ENCODE measurements at places on chromosomes 7 and 10.

DNA sequence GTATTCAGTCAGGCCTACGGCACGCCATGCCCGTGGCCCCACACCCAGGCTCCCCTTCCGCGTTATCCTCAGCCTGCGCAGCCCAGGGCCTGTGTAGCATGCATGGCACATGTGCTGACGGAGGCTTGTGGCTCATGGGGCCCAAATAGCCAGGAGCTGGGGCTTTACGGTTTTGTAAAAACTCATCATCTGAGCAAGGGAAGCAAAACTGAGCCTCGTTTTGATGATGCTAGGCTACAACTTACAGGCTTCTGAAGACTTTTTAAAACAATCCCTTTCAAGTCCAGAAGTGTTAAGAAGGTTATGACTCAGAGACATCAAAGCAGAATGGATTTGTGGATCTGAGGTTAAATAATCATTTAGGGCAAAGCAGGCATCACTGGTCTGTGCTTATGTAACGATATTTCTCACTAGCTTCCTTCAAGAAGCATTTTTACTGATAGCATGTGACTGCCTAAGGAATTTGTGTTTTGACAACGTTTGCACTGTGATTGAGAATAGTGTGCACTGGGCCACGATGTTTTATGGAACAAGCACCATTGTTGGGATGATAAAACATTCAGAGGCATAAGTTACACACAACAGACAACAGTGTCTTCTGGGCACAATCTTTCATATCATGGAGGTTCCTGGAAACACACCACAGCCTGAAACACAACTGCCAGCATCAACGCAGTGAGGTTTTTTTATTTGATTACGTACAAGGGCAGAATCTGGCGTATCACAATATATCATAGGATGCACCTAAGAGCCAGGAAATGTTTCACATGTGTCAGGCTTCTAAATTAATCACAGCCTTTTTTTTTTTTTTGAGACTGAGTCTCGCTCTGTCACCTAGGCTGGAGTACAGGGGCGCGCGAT lies 274.3 kb downstream of the CCDC3 start:
- DNase-seq = no peak

- no peak for DNase-seq
These were observed 447.0 kb downstream of the GRID1 start for GRCh38 chr10:85919491-85920021.

- DNase-seq = no peak
These were observed 60.2 kb downstream of the SGCE start for GRCh38 chr7:94595717-94596116.

- no peak for DNase-seq
These were observed 14.2 kb downstream of the ASZ1 start for GRCh38 chr7:117412946-117413559.

DNA sequence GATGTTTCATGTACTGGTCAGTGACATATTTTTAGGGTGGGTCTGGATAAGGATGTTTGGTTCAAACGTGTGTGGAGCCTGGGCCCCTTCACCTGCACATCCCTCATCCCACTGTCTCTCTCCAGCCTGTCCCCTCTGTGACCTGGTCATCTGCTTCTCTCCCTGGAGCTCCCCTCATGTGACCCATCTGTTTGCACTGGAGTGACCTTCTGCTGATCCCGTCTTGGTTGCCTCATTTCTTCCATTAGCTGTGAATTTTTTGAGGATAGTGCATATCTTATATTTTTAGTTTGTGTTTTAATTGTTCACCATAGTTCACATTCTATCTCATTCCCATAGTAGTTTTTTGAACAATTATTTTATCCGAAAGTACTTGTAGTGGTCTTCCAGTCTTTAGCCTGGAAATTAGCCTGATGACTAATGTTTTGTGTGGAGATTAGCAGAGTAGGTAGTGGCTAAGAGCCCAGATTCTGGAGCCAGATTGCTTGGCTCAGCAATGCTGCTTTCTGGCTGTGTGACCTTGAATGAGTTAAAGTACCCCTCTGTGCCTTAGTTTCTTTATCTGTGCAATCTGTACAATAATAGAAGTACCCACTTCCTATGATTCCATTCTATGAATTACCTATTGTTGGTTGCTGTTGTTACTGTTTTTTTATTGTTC lies 224.5 kb downstream of the LRMDA start:
- DNase-seq = no peak

DNA sequence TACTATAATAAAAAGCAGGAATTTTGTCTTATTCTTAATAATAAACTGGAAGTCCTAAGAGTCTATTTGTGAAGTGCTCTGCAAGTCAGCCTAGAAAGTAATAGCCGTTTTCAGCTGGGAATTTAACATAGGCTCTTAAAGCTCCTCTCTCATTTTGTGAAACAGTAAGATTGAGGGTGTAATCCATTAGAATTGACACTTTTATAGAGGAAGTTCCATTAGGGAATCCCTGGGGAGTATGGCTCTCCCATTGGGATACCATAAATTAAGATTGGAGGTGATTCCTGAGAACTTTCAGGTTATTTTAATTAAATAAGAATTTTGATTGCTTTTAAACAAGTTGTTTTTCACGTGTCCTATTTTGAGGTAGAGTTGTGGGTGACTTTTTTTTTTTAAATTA lies 68.0 kb downstream of the EXOC4 start:
- DNase-seq = no peak

DNA sequence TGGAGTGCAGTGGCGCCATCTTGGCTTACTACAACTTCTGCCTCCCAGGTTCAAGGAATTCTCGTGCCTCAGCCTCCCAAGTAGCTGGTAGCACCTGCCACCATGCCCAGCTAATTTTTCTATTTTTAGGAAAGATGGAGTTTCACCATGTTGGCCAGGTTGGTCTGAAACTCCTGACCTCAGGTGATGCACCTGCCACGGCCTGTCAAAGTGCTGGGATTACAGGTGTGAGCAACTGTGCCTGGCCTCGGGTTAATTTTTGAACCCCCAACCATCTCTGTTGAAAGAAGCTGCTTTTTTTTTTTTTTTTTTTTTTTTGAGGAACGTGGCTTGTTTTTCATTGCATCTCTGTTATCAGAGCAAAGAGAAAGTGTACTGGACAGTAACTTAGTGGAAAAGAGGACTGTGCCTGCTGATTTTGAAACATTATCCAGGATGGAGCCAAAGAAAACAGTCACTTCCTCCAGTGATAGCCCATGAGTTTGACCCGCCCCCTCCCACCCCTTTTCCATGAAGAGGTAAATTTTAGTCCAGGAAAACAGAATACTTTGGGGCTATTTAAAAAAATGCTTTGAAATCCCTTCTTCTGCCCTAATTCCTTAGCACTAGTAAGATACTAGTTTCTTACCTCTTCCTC lies 38.3 kb downstream of the WBP1L start:
- DNase-seq = no peak

DNA sequence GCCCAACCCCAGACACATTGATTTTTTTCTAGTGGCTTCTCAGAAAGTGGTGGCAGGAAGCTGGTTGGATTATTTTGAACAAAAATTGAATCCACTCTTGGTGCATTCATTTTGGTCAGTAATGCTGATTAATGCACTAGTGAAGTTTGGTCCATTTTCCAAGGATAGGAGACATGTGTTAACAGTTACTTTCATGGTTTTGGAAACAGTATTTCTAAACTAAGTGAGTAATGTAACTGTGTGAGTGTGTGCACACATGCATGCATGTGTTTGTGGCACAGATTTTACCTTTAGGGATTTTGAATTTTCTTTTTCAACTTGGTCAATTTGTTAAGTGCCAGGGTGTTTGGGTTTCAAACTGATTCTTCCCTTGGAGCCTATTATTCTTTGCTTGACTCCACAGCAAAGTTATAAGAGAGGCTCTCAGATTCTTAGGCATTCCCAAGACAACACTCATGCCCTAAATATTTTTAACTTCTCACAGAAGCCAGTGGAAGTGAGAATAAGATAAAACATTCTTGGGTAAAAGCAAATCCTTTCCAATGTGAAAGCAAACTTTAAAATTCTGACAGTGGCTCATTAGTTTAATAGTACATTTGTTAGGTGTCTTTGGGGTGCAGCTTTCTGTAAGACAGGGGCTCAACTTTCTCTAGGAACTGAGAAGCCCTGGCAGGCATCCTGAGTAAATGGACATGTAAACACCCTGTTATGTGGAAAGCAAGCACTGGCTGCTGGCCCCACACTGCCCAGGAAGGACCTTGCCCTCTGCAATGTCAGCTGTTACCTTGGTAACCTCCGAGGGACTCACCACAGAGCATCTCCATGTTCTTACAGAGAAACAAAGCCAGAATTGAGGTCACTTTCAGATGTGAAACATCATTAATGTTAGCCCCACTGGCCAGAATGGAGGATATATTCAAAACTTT lies 68.4 kb downstream of the ASAH2B start:
- DNase-seq = no peak

- no peak for DNase-seq
These were observed 53.3 kb upstream of the SORCS3 start for GRCh38 chr10:104587751-104588150.

DNA sequence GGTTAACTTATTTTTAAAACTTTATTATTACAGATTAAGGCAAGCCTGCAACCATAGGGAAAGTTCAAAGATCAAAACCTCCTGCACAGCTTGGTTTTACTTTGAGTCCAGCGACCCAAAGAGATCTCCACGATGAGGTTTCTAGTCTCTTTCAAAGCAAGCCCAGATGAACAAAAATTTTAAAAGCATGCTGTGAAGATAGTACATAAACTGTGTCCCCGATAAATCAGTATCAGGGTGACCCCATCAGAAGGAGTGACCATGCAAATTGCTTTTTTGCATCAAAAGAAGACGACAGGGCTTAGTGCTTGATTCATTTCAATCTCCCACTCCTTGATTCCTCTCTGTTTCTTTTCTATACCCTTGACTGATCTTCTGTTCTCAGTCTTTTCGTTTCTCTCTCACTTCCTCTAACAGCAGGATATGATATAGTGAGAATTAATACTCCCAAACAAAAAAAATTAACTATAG lies 16.0 kb upstream of the DNTT start:
- DNase-seq = no peak

- no peak for DNase-seq
These were observed 274.4 kb upstream of the SEMA3A start for GRCh38 chr7:84469034-84469433.

- no peak for DNase-seq
These were observed 115.7 kb downstream of the MAD1L1 start for GRCh38 chr7:2116989-2117591.

DNA sequence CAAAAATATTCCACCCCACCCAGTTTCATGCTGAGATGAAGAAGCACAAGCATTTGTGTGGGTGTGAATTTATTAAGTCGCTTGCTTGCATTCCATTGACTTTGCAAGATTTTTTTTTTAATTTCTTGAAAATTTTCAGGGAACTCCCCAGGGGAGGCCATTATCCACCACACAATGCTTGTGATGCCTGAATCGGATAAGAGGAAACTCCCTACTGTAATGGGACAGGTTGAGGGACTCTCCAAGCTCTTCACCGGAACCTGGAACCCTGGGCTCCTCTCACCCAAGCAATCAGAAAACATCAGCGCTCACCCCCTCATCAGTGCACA lies 153.6 kb upstream of the ZMIZ1 start:
- no peak for DNase-seq

DNA sequence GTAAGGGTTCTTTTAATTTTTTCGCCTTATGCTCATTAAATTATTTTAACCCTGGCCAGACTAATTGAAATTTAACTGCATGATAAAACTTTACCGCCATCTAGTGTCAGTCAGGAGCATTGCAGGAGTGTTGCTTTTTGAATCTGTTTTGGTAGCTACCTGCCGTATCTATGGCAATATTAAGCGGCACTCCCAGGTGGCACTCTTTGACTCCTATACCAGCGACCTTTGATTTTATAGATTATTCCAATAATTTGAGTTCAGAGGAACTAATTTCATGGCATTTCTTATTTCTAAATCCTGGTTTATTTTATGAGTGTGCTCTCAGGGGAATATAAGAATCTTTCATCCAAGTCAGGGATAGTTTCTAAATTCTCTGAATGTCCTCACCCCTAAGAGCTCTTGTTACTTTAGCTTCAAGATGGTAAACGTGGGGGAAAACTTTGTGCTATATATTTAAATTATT lies 198.9 kb downstream of the REEP3 start:
- peak; percentile 47 for DNase-seq

DNA sequence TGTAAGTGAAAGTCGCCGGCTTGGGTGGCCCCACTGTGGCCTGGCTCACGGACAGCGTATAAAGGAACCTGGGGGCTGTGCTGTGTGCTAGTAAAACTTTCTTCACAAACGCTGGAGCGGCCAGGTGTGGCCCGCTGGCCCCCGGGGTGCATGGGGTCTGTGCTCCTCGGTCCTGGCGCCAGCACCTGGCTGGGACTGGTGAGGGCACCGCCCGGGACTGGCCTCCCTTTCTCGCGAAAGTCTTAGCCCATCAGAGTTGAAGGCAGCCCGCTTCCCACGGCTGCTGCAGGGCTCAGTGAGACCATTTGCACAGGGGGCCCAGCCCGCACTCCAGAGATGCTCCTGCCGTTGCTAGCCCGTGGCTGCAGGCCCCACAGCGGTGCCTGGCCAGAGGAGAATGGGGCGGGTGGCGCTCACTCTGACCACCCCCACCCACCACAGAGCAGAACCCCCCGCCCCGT lies 5.8 kb downstream of the PWWP2B start:
- DNase-seq = no peak

- no peak for DNase-seq
These were observed 15.4 kb downstream of the CCSER2 start for GRCh38 chr10:84343831-84344230.

DNA sequence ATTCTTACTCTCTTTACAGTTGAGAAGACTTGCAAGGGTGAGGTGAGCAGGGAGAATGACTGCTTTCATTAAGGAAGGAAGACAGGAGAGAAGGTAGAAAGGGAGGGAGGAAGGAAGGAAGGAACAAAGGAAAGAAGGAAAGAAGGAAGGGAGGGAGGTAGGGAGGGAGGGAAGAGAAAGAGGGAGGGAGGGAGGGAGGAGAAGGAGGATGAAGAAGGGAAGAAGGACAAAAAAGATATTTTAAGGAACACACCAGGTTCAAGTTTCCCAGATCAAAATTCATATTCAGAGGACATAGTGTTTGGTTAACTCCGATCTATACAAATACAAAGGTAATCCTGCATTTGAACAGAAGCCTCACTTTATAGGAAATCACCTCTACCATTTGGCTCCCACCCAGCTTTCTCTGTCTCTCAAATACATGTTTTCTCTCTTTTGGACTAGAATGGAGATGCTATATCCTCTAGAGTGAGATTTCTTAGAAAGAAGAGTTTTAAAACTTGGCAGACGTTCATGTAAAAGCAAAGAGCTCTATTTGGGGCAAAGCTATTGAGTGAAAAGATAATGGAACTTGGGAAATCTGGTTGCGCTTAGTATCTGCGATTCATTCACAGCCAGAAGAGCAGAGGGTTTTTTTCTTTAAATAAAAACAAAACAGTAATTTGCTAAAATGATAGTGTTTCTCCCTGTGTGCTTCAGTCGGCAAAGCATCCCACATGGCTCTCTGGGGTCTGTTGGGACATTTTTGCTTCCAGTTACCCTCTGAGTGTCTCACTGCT lies 261.9 kb upstream of the LYZL1 start:
- no peak for DNase-seq

- DNase-seq = no peak
These were observed 58.5 kb downstream of the FGFR2 start for GRCh38 chr10:121539786-121540185.

DNA sequence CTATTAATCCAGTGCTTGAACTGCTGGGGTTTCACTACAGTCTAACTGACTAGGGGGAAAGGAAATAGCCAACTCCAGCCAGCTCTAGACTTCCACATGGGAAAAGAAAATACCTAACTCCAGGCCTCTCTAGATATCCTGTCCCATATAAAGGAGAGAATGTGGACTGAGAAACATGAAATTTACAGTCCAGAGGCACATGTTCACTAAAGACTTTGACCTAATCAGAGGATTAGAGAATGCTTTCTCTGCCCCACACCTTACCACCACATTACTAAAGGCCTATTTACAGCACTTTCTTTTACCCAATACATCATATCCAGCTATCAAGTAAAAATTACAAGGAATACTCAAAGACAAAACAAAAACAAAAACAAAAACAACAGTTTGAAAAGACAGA lies 164.2 kb downstream of the PCLO start:
- DNase-seq = no peak

Data from foreskin keratinocyte (primary cell).